SK-N-MC (cell line): ENCODE measurements at places on chromosomes 7 and 10.

- DNase-seq: no peak
These were observed 111.9 kb upstream of the NRBF2 start for GRCh38 chr10:63021225-63021624.

GRCh38 chr7:85750454-85750949 is 563.6 kb upstream of the SEMA3D start:
- DNase-seq: peak; percentile 22

DNA sequence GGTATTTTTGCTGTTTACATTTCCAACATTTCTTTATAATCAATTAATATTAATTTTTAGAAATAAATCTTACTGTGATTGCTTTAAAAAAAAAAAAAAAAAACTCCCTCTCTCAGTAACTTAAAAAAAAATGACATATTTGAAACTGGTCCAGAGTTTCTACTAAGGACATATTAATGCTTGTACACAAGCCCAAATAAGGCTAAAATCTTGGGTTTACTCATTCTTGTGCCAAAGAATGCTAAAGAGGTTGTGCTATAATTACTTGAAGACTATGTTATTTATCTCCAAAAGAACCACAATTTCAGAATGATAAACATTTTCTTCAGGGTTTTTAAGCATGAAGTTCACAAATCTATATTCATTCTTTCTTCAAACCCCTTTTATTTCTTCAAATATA is 39.4 kb upstream of the PHF14 start:
- no peak for DNase-seq

- DNase-seq: no peak
These were observed 61.5 kb downstream of the HBP1 start for GRCh38 chr7:107230334-107230733.

DNA sequence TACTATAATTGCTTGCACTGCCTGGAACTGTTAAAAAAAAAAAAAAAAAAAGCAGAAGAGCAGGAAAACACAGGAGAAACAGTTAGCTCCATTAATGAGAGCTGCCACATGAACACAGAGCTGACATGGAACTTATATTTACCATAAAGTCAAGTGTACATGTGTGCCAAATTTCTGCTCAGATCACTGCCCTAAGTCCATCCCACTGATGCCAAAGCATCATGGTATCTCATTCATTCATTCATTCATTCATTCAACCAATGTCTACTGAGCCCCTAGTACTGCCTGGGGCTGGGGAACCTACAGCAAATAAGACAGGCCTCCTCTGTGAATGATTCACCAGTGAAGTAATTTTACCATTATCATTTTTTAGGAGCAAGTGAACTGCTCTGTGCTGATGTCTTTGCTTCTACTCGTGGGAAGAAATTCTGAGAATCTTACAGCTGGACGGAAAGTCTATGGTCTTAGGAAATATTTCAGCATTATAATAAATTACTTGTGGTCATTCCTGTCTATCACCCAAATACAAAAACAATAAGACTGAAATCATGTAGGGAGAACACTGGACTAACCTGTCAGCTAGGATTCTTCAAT is 58.8 kb upstream of the ABLIM1 start:
- DNase-seq: no peak

DNA sequence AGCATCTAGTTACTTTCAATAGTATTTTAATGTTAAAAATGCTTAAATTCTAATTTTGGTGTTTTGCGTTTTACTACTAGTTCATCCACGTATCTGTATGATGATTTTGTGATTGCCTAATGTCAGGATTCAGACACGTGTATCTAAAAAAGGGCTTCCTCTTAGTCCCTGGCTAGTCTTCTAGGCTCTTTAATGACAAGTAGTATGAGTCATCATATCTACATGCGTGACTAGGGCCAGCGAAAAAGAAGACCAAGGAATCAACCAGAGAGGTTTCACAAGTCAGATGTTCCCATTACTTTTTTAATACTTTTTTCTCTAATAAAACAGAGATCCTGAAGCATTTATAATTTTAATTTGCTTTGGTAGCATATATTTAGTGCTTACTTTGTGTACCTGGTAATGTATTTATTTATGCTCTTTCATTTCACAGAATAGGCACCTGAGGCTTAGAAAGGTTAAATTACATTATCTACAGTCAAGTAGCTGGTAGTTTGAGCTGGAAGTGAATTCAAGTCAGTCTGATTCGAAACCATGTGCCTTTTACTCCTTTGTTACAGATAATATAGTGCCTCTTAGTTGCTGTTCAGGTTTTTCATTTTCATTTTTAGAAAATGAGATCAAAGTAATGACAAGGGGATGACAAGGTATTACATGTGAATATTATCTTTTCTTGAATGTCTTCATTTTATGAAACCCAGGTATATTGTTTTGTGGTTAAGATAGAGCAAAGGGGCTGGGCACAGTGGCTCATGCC is 140.3 kb downstream of the FOXP2 start:
- no peak for DNase-seq

DNA sequence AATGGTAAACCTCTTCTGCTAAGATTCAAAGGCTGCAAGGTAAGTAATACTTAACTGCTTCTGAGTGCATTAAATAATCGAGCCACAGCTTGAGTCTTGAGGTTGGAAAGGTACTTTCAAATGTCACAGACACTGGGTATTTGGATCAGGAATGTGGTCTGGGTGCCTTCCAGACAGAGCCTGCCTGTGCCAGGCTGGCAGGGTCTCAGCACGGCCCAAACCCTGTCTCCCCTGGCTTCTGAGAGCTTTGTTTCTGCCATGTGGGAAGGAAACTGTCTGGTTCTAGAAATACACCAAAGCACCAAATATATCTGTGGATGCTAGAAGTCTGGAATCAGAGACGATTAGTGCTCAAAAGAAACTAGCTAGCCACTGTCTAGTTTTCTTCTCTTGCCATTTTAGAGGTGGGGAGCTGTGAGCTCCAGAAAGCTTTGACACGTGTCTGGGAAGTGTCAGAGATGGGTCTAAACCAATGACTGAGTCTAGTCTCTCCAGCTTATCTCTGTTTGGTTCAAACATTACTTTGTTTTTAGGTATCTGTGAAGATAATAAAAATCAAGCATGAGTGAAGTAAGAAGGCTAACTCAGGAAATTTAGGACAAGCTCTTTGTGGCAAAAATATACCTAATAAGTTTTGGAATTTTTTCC is 162.8 kb downstream of the CYP26A1 start:
- no peak for DNase-seq

DNA sequence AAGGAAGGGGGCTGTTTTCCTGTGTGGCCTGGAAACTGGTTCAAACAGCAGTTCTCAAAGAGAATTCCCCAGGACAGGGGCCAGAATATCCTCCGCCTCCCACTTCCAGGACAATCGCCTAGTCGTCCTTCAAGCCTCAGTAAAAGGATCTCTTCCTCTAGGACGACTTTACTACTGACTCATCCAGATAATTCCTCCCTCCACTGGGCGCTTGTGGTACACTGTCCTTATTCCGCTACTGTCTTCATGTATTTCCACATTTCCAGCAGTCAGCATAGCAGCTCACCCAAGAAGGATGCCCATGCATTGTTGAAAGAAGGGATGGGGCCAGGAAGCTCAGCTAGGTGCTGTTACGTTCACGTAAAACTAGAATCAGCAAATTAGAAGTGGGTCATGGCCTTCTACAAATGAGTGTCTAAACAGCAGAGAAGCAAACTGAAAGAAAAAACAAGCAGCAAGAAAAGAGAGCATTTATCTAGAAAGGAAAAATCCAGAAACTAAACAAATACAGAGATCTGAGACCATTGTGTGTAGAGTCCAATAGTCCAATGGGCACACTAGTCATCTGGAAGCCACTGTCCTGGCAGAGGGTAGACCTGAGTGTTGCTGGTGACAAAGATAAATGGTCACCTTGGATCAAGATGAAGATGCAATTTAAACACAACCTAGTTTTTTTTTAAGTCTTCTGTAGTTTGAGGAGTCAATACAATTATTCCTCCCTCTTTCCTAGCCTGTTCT is 26.3 kb downstream of the CLRN3 start:
- DNase-seq: no peak

- DNase-seq: no peak
These were observed 254.1 kb downstream of the KIAA1217 start for GRCh38 chr10:24462889-24463552.

DNA sequence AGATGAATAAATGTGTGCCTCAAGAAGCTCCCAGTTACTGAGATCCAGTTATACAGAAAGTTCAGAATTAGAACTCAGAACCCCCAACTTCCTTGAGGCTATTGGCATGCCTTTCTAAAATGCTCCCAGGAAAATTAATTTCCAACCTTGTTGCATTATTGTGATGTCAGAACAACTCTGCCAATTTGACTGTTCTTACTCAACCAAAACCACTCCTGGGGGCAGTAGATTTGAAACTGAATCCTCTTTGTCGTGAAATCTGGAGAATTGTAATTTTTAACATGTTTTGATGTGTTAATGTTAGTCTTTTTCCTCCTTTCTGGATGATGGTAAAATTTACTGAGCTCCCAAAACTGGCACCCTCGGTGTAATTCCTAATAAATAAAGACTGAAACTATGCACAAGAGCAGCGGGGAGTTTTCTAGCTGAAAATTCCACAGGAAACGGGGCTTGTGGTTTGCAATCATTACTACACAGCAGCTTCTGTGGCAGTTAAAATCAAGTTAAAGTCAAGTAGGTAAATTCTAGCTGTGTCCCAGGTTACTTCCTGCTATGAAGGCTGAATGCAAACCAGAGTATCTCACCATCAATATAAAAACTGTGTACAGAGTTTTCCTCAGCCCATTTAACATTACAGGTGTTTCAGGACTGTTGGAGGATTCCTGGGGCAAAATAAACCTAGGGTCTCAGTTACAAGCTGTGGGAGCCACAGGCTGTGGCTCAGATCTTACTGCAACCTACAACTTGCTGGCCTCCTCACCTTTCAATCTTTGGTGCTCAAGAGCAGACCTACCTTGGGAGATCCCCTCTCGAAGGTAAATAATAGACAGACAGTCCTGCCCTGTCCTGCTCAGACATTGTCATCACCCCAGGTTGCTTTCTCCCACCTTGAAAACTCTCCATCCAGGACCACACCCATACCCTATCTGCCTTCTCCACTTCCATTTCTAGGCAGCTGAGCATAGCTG is 156.3 kb upstream of the KMT2E start:
- DNase-seq: peak; percentile 63

- DNase-seq: no peak
These were observed 45.9 kb downstream of the SLC25A13 start for GRCh38 chr7:96276019-96276418.

- DNase-seq: peak; percentile 83
These were observed 203.1 kb upstream of the AUTS2 start for GRCh38 chr7:69395061-69395714.

DNA sequence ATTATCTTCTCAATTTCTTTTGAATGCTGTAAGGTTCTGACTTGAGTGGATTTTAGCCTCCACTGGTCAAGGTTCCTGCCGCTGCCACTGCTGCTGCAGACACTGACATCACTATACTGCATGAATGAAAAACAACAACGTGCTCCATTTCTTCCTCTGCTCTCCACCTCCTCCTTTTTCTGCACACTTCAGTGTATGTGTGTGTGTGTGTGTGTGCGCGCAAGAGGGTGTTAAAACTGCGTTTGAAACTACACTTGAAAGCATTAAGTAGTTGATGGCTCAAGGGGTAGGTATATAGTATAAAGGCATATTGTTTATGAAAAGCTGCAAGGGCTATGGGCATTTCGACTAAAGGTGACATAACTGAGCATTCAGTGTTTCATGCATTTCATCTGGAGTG is 3.5 kb downstream of the GLCCI1 start:
- no peak for DNase-seq

DNA sequence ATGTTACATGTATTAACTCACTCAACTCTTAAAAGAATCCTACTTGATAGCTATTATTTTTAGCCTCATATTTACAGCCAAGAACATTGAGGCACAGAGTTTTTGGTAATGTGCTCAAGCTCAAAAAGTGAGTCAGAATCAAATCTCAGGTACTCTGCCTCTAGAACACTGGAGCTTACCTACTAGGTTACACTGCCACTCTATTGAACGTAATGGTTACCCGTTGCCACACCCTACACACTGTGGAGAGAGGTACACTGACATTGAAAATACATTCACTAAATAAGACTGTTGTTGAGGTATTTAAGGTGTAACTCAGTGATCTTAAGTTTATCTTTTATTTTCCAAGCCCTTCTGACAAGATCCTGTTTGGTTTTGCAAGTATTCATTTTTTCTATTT is 17.9 kb downstream of the SLC26A3 start:
- no peak for DNase-seq

- DNase-seq: no peak
These were observed 22.8 kb downstream of the HEPACAM2 start for GRCh38 chr7:93203496-93203895.

- DNase-seq: no peak
These were observed 266.6 kb downstream of the HDAC9 start for GRCh38 chr7:18762189-18762588.

DNA sequence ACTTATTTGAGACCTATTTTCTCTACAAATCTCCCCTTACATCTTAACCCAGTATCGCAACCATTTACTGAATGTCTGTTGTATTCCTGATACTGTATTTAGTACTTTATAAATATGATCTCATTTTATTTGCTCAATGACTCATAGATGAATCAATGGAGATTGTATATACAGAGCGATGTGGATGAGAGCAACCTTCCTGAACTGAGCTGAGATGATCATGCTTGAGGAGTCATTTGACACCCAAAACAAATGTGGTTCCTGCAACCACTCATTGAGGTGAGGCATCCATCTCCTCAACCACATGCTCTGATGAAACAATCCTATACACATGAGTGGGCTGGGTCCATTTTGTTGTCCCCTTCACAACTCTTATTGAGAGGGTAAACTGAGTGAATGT is 250.0 kb downstream of the CDC14C start:
- DNase-seq: no peak

GRCh38 chr7:44461387-44461786 is 29.1 kb downstream of the NUDCD3 start:
- DNase-seq: no peak

GRCh38 chr10:133275684-133276092 is 980 bp downstream of the ADAM8 start:
- no peak for DNase-seq

DNA sequence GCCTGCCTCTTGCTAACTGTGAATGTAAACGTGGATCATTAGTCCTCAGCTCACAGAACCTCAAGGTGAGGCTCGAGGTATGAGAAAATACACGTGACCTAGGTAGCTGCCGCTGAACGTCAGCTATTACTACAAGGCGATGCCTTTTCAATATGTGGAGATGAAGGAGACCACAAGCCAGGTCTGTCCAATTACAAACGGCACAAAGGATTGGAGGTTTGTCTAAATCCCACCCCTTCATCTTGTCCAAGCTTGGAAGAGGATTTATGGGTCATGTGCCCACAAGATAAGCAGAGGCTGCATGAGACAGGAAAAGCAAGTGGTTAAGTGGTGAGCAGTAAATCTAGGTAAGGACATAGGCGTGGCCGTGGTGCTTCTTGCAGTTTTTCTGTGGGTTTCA is 3.4 kb downstream of the H2BK1 start:
- no peak for DNase-seq

DNA sequence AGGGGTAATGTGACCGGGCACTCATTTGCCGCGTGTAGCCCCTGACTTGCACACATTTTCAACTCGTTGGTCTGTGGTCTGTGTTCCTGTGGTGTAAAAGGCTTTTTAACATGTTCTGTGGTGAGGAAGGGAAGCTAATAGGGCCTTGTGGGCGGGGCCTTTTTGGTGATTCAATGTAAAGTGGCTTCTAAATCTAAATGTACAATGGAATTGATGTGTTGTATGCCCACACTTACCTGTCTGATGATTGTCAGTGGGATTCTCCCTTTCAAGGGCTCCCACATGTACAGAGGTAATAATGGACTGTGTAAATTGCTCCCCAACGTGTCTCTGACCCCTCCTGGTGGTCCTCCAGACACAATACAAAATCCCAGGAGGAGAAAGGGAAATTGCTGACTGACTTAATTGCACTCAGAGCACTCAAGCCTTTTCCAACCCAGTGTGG is 43.1 kb upstream of the GATAD1 start:
- DNase-seq: no peak
